ENCODE measurements at places on chromosomes 4 and X. TPM values are rescaled to one million over a fixed set of nuclear protein-coding genes. Genes with fewer than 3 reads are reported as not detected.

- no peaks in the 10 kb centered on the region for H3K36me3 ChIP-seq
- H3K4me1 ChIP-seq: no peaks in the 10 kb centered on the region
- peaks cover 90% of the 10 kb centered on the region for H3K27me3 ChIP-seq
- DNase-seq: no peak
These were observed 2.5 kb upstream of the SOX3 start for GRCh38 chrX:140507223-140507981.

- no peak overlapping the region for H3K27ac ChIP-seq
- no peak overlapping the region for H3K4me3 ChIP-seq
- no peak for DNase-seq
- H3K4me1 ChIP-seq: no peaks in the 10 kb centered on the region
These were observed 90.8 kb downstream of the NAA11 start for GRCh38 chr4:79235095-79235494.

DNA sequence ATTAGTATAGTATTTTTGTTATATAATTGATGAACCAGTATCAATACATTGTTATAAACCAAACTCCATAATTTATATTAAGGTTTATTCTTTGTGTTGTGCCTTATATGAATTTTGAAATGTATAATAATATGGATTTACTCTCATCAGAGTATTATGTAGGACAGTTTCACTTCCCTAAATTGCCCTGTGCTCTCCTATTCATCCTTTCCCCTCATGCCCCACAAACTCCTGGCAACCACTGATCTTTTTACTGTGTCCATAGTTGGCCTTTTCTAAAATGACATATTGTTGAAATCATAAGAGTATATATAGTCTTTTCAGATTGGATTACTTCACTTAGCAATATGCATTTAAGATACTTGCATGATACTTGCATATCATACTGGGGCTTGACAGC, 958.1 kb upstream of the GRID2 start:
- H3K4me1 ChIP-seq: no peaks in the 10 kb centered on the region
- H3K27ac ChIP-seq: no peak overlapping the region
- no peak for DNase-seq
- no peaks in the 10 kb centered on the region for H3K27me3 ChIP-seq

- no peak overlapping the region for H3K4me3 ChIP-seq
- H3K36me3 ChIP-seq: no peaks in the 10 kb centered on the region
- DNase-seq: no peak
- no peaks in the 10 kb centered on the region for H3K27me3 ChIP-seq
- no peak overlapping the region for H3K27ac ChIP-seq
These were observed 200.2 kb upstream of the FAM47A start for GRCh38 chrX:34332334-34332733.

DNA sequence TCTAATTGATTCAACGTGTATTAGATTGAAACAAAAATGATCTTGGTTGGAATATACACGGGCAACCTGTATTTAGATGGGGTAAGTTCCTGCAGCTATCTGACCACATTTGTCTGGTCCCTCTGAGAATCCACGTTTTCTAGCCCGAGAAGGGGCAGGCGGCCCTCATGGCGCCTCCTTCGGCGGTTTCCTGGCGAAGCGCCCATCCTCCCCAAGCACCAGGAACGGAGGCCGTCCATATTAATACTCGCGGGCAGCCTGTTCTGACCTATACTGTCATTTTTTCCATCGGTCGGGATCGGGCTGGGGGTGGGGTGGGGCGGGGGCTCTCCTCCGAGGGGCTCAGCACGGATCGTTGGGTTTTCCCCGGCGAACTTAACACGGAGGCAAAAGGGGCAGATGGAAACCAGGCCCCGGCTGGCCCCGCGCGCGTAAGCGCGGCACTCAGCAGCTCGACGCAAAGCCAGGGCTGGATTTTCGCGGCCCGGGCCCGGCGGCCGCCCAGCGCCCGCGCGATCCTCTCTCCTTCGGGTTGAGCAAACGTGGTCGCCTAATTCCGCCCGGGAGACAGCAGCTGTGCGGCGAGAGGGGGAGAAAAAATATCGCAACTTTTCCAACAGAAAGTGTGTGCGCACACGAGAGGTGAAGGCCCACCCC, 77.2 kb upstream of the BCOR start:
- no peaks in the 10 kb centered on the region for H3K36me3 ChIP-seq
- DNase-seq: peak; percentile 75
- peaks cover 14% of the 10 kb centered on the region for H3K4me1 ChIP-seq
- H3K27ac ChIP-seq: peak overlapping the region; percentile 91
- H3K27me3 ChIP-seq: no peaks in the 10 kb centered on the region

DNA sequence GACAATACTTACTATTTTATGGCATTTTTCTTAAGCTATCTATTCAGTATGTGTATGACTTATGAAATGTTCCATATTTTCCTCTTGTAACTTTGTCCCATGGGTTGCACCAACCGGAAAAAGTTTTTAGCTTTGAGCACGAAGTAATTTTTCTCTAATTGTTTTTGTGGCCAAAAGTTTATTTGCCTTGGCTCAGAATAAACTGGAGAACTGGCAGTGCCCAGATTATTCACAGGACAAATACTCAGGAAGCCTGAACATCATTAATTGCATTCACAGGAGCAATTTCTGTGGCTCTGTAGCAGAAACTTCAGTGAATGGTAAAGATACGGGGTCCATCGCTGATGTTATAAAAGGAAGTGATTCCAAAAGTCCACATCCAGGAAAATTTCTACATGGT, 184.5 kb downstream of the ARHGAP10 start:
- H3K4me3 ChIP-seq: no peak overlapping the region
- no peaks in the 10 kb centered on the region for H3K27me3 ChIP-seq
- DNase-seq: no peak
- no peaks in the 10 kb centered on the region for H3K4me1 ChIP-seq
- no peak overlapping the region for H3K27ac ChIP-seq

IL1RAPL2 gene
- total RNA-seq: 0.16 TPM

Data from heart left ventricle (tissue), 16 donors.